ENCODE measurements at places on chromosomes 13 and 19.

DNA sequence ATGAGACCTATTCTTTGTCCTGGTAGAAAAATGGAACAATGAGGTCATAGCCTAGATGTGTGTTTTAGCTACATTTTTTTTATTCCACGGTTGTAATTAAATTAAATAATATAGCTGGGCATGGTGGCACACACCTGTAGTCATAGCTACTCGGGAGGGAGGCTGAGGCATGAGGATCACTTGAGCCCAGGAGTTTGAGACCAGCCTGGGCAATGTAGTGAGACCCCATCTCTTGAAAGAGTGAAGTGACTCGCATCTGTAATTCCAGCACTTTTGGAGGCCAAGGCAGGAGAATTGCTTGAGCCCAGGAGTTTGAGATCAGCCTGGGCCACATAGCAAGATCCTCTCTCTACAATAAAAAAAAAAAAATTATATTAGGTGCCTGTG, 11.7 kb upstream of the CBLC start:
- DNase-seq, result no peak

DNA sequence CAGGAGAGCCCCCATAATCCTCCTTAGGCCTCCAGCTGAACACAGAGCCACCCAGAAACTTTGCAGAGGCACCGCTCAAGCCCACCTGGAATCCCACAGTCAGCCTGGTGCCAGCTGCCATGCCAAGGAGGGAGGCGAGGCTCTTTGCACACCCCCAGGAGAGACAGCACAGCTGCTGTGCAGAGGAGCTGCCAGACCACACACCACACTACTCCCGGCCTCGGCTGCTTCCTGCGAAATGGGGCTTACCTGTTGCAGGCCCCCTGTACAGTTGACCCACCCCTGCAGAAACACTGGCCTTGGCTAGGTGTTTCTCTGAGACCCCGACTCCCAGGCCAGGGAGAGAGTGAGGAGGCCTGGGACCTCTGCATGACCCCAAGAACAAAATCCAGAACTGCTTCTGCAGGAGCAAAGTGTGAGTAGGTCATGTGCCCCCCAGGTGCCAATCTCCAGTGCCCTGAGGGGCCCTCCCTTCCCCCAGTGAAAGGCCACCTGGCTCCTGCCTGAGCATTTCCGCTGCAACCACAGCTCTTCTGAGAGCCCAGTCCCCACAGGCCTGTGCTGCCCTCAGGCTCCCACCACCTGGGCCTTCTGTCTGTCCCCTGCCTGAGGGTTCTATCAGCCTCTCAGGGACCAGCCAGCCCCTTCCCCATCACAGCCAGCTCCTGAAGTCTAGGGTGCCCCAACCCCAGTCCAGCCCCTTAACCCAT, 580.4 kb downstream of the UQCRFS1 start:
- DNase-seq, result no peak

- no peak for DNase-seq
Observed at GRCh38 chr19:47657719-47658118, 48.8 kb downstream of the BICRA start.

- DNase-seq, result no peak
Observed at GRCh38 chr13:40350283-40350992, 316.0 kb downstream of the FOXO1 start.

DNA sequence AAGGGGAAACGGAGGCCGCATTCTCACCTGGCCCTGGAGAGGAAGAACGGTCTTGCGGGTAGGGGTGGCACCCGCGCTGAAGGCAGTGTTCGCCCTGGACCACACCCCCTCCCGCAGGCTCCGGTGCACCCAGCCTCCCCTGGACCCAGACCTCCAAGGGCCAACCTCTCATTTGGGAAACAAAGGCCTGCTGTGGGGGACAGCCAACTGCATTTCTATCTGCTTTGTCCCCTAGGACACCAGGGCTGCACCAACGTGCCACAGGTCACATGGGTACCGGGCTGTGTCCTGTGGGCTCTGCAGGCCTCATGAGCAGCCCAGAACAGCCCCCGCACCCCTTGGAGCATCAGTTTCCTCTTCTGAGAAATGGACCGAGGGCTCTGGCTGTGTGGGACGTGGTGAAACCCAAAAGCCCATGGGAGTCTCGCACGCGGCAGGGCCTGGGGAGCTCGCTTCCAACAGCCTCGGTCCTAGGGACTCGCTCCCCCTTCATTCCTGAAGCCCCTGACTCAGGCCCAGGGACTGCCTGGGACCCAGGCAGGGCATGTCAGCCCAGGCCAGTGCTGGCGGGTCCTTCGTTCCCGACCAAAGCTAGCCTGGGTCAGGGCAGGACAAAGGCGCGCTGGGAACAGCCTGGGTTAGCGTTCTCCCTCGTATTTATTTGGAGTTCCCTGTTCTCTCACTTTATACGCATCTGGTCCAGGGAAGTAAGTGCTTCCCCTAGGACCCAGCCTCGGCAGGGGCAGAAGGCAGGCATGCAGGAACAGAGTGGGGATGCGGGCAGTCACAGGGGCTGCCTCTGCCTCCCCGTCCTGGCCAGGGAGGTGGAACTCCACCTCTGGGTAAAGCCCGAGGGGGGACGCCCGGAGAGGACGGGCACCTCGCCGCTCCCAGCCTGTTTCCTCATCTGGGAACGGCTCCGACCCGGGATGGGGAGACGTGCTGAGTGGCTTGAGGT, 4.6 kb downstream of the TCF3 start:
- DNase-seq, result no peak
